Calu3 (cell line): ENCODE measurements at places on chromosomes 12 and 14.

DNA sequence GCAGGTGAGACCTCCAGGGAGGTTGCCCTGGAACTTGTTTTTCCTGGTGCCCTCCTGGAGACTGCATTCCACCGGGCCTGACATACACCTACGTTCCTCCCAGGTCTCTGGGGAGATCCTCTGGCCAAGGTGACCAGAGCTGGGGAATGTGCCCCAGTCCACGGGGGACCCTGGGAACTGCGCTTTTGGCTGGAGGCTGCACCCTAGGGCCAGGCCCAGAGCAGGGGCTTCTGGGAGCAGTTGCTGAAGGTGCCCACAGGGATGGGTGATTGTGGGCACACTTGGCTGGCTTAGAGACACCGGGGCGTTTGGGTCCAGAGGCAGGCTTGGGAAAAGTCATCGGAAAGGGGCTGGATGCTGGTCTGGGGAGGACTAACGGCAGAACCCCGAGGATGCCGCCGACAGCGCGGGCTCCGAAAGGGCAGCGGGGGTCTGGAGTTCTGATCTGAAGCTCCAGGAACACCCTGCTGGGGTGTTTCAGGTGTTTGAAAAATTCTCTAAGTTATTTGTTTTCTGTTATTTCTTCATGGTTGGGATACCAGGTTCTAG is 36.5 kb upstream of the TDRD9 start:
- DNase-seq: no peak

- DNase-seq: no peak
Observed at GRCh38 chr12:48084841-48085460, 20.9 kb downstream of the SENP1 start.

GRCh38 chr12:68440068-68440581 is 108.0 kb upstream of the MDM1 start:
- no peak for DNase-seq

DNA sequence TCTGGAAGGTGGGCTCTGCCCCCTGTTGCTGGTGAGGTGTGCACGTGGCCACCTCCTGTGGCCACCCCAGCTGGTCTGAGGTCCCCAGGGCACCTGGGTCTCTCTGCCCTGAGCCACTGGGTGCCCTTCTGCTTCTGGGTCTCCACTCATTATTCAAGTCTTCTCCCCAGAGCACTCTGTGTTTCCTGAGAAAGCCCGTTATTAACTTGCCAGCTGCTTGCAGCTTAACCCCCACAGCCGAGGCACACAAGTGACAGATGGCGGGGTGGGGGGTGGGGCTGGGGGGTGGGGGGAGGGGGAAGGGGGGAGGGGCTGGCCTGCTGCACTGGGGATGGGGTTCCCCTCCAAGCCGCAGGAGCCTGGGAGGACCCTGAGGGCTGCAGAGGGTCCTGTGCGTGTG is 40.5 kb downstream of the FBRSL1 start:
- DNase-seq: no peak

DNA sequence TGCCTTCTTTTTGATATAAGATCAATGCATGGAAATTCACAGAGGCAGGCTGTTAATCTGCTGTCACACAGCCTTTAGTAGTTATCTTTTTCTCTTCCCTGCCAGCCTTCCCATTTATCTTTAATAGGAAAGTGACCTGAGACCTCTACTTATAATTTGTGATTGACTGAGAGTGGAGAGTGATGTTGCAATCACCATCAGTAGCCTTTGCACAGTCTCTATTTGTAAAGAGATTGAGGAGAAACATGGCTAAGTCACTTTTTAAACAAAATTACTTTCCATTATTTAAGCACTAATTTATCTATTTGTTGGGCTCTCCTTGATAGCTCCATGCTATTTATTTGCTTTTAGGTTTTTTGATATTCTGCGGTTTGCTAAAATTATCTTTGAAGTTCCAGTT is 19.9 kb downstream of the LMNTD1 start:
- DNase-seq: no peak

DNA sequence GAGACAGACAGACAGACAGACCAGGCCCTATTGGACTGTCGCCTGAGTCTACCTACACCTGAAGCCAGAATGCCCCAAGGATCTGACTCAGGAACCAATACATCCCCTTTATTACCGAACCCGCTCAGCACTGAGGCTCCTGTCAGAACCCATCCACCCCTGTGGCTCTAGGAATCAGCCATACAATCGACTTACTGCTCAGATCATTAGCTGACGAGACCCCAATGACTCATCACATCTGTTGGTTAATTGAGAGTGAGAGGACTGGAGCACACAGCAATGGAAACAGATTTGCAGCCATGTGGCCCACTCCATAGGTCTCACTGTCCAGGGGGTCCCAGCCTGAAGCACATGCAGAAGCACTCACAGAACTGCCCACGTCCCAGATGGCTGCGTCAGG is 15.2 kb downstream of the ITPK1 start:
- DNase-seq: no peak

DNA sequence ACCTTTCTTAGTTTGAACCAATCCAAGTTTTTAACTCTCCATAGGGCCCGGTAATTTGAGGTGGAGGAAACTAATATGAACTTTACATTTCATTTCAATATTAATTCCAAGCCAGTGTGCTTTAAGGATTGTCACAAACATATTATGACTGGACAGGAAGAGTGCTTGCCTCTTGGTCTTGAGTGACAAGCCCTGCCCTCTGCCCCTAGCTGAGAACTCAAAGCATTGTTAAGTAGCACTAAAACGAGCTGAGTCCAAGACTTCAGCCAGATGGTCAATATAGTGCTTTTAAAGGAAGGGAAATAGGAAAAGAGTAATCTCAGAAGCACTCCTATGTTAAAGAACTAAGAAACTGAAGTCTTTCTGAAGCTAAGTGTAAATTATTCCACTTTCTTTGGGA is 17.1 kb downstream of the TRMT5 start:
- no peak for DNase-seq

DNA sequence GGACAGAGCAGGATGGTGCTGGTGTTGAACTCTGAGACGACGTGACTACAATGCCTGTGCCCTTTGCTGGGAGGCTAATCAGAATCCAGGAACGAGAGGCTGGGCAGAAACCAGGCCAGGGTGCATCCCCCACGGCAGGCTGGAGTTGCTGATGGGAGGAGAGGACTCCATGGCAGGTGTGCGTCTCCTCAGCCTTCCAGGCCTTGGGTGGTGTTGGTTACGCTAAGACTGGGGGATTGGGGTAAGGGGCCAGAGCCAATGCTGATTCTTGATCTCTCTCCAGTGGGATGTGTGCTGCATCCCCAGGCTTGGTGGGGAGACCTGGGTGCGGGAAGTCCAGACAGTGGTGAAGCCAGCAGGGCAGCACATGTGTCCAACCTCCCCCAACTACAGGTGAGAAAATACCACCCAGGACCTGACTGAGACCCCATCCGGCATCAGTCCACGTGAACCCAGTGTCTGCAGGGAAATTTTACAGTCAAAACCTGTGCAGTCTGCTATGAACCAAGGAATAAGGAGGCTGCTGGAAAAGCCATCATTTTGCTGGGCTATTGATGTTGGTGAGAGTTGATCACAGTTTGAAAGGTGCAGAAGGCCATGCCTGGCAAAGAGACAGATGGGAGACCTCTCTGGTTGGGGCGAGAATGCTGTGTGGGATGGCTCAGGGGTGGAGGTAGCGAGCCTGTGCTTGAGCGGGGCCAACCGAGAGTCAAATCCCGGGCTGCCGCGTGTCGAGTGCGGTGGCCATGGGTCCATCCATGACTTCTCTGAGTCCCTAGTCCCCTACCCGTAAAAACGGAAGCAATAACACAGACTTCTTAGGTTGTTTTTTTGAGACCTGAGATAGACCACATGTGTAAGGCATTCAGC is 89.8 kb downstream of the NTF3 start:
- DNase-seq: no peak

- no peak for DNase-seq
Observed at GRCh38 chr14:53042480-53042879, 91.6 kb upstream of the FERMT2 start.

DNA sequence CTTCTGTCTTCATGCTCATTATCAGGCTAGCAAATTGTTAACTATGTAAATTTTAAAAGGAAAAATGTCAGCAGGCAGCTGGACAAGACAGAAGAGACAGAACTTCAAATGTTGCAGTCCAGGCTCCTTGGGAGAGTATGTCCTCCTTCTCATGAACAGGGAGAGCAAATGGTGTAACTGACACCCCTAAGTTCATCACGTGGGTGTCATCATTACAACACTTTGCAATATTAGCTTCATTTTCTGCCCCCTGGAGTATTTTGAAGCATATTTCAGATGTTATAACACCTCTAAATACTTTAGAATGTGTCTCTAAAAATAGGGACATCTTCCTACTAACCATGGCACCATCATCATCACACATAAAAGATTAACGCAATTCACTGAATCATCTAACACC is 62.1 kb downstream of the ZNF664 start:
- DNase-seq: no peak

DNA sequence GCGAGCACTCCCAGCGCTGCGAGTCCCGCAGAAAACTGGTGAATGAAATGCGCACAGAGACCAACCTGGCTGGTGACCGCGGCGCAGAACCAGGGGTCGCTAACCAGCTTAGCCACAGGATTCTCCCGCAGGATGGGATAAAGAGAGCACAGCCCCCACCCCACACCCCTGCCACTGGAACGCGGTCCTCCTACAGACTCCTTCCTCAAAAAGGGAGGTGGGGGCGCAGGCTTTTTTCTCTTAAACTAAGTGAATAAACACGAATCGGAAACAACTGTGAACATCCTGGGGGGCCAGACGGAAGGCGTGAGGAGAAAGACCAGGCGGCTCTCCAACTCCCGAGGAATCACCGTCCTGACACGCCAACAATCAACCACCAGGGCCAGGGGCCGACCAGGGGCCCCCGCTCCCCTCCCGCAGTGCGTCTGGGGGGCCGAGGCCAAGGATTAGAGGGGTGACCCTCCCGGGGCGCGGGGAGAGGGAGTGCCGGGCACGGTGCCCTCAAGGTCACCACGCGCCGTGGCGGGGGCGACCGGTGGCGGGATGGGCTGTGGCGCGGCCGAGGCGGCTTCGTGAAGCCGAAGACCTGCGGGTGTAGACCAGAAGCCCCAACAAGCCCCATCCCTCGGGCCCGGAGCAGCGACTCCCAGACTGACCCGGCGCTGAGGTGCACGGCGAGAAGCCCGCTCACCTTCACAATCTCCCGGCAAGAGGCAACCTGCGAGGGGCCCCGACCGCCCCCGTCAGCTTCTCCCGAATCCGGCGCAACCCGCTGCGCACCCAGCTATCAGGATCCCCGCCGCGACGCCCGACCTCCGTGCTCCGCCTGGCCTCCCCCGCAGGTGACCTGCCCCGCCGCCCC is 704 bp downstream of the ATP2B1 start:
- peak; percentile 31 for DNase-seq

GRCh38 chr14:64123241-64123822 is 170.8 kb downstream of the ESR2 start:
- DNase-seq: no peak

- DNase-seq: no peak
Observed at GRCh38 chr12:96271469-96272199, 77.5 kb downstream of the ELK3 start.

DNA sequence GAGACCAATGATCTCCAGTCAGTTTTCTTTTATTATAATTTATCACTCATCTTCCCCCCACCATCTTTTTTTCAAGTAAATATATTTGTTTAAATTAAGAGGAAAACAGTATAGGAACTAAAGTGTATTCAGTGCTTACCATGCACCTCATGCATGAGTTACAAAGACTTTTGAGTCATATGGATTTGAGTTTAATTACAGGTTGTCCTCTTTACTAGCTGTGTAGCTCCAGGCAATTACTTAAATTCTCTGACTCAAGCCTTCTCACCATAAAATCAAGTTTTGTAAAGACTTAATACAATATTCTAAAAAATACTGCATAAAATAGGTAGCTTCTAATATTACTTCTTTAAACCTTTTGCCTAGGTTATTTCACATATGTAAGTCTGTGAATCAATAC is 251.3 kb downstream of the SLC16A7 start:
- DNase-seq: no peak

GRCh38 chr14:53808042-53808441 is 148.6 kb downstream of the BMP4 start:
- no peak for DNase-seq

DNA sequence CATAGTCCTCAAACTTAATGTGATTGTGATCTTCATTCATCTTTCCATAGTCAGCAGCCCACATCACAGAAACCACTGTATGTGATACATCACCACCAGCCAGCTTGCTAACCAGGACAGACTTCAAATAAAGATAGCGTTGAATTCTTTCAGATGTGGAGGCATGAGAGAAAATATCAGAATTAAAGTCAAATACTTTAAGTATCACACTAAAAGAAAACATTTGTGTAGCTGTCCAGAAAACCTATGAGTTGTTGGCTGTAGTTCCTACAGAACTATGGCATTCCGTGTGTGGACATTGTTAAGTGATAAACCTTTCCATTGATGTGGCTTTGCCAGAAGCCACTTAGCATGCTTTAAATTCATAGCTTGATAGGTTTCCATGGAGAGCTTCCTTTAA is 105.1 kb downstream of the LLPH start:
- DNase-seq: no peak

DNA sequence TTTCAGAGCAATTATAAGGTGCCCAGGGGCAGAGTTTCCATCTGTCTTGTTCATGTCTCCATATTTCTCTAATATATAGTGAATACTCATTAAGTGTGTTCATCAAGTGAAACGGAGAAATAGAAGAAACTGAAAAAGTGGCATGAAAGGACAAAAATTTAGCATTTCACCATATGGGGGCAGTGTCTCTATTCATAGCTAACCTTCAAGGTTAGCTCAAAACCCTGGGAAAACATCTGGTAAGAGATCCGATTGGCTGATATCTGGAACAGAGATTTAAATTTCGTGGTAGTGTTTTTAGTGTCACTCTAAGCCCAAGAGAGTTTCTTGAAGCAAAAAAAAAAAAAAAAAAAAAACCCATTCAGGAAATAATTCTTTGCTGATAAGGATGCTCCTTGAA is 367.5 kb downstream of the DAD1 start:
- peak; percentile 14 for DNase-seq

DNA sequence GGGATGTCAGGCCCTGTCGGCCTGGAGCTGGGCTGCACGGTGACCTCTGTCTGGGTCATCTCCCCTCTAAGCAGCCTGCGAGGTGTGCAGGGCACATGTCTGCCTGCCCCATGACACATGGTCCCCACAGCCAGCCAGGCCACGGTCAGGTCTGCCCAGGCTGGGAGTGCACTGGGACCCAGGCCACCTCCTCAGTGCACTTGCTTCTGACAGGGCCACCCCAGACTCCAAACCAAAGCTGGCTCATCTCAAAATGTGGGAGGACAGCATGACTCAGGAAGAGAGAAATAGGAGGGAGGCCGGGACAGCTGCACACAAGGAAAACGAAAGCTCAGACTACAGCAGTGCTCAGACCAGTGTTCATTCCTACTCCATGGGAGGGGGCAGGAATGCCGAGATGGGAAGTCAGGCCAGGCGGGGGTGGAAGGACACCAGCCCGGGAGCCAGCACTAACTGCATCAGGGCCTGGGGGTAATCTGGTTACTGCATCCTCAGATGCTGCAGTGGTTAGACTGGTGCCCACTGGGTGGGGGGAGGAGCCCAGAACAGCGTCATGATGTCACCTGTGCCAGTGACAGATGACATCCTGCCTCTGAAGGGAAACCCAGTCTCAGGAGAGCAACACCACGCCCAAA is 4.0 kb downstream of the P2RX2 start:
- no peak for DNase-seq
